HFFc6 (cell line): ENCODE measurements at places on chromosomes 4 and X. TPM values are rescaled to one million over a fixed set of nuclear protein-coding genes. Genes with fewer than 3 reads are reported as not detected.

GRCh38 chrX:128650326-128650725, 598.1 kb upstream of the ACTRT1 start:
- H3K4me3 ChIP-seq = no peak overlapping the region
- DNase-seq = no peak
- H3K36me3 ChIP-seq = no peaks in the 10 kb centered on the region
- H3K27me3 ChIP-seq = peaks cover 1% of the 10 kb centered on the region; the same call in 1 of the 2 replicates

DNA sequence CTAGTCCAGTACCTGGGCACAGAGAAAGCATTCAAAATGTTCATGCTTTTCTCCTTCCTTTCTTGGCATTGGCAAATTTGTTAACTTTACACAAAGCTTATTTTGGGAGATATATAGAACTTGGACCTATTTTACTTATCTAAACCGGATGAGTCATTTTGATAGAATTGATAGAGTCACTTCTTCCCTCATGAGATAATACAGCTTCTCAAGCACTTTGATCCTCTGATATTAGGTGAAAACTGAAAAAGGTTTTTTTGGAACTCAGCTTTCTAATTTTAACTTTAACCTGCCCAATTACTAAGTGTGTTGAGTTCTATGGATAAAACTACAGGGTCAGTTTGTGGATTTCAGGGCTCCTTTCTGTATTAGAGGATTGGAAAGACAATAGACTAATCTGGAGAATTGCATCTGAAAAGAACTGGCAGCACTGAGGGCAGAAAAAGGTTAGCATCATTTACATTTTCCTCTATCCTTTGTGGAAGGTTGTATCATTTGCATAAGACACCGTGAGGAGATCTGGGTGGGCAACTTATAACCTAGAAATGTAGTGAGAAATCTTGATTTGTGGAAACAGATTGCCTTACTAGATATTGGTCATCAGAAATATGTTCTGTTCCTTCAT, 2.4 kb downstream of the WDR44 start:
- no peak for DNase-seq
- peak overlapping the region; percentile 98 for H3K4me3 ChIP-seq
- no peaks in the 10 kb centered on the region for H3K27me3 ChIP-seq
- no peaks in the 10 kb centered on the region for H3K36me3 ChIP-seq
- H3K27ac ChIP-seq = peak overlapping the region; percentile 94

- H3K27me3 ChIP-seq = peaks cover 2% of the 10 kb centered on the region
- peaks cover 18% of the 10 kb centered on the region for H3K4me1 ChIP-seq
- H3K36me3 ChIP-seq = peaks cover 52% of the 10 kb centered on the region
- H3K27ac ChIP-seq = peak overlapping the region; percentile 53
- H3K4me3 ChIP-seq = peak overlapping the region; percentile 22; the same call in 1 of the 2 replicates
Measured at GRCh38 chr4:183284258-183284785, 35.8 kb downstream of the CLDN22 start.

GRCh38 chr4:185718578-185719499, 93.2 kb downstream of the SORBS2 start:
- H3K4me3 ChIP-seq = no peak overlapping the region
- peaks cover 12% of the 10 kb centered on the region; the same call in 1 of the 2 replicates for H3K27me3 ChIP-seq
- H3K4me1 ChIP-seq = no peaks in the 10 kb centered on the region

GRCh38 chr4:188905248-188905647, 766.0 kb downstream of the TRIML1 start:
- DNase-seq = no peak
- H3K4me1 ChIP-seq = peaks cover 5% of the 10 kb centered on the region; the same call in 1 of the 2 replicates
- no peak overlapping the region for H3K27ac ChIP-seq
- H3K27me3 ChIP-seq = no peaks in the 10 kb centered on the region; the same call in 1 of the 2 replicates
- H3K36me3 ChIP-seq = no peaks in the 10 kb centered on the region
- H3K4me3 ChIP-seq = no peak overlapping the region

DNA sequence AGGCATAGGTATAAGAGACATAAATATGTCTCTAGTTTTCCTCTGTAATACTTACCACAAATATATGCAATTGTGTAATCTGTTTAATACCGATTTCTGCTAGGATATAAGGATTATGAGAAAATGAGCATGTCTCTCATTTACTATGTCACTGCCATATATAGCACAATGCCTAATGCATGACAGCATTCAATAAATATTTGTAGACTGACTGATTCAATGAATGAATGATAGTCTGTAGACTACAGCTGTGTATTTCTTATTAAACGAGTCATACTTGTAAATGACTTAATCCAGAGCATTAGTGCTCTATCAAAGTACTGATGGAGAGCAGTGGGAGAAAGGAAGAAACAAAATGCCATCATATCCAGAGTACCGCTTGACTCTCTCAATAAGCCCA, 175.6 kb downstream of the PPP3CA start:
- no peaks in the 10 kb centered on the region for H3K36me3 ChIP-seq
- peak; percentile 44 for DNase-seq
- H3K27me3 ChIP-seq = no peaks in the 10 kb centered on the region

DNA sequence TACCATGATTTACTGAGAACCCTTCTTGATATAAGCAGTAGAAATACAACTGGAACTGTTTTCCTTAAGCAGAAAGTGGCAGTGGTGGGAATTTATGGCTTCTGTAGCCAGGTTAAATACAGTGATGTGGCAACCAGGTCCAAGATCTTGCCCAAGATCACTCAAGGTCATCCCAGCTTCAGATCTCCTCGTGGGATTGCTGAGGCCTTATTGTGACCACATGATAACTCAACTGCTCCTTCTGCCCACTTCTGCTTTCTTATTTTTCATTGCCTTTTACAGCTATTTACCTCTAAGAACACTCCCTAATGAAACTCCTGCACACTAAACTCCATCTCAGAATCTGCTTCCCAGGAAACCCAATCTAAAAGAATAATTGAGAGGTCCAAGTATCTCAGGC, 12.4 kb upstream of the CYBB start:
- no peaks in the 10 kb centered on the region for H3K4me1 ChIP-seq
- no peak for DNase-seq
- H3K27ac ChIP-seq = no peak overlapping the region
- H3K4me3 ChIP-seq = no peak overlapping the region
- no peaks in the 10 kb centered on the region for H3K36me3 ChIP-seq

ITGB1BP2 gene
- total RNA-seq = 0.48 to 0.64 TPM (median 0.50 TPM) in 3 replicates

DNA sequence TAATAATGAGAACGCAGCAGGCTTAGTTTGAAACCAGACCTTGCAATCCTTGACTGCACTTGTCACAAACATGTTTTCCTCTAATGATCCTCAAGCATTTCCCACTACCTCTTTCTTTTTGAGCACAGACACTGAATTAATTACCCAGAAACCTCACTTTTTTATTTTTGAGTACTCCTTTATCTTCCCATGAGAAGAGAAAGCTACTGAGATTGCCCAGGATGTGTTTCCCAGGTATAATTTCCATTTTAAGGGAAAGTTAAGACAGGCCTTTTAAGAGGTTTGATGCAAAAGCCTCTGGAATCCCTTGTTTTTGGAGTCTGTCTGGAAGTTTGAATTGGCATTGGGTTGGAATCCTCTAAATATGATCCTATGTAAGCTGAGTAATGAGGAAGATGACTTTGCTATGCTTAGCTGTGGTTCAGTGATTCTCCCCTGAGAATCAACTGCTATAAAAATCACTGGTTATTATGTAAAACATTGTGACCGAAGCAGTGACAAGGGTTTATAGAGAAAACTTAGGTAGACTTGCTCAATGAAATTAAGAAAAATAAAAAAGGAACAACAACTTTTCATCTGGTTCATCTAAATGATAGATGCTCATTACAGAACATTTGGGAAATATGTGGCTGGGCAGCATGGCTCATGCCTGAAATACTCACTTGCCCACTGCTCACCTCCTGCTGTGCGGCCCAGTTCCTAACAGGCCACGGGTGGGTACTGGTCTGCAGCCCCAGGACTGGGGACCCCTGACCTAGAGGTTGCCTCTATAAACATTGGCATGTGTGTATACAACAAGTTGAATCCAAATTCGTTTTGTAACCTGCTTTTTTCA, 10.8 kb upstream of the RHOH start:
- peak overlapping the region; percentile 58 for H3K27ac ChIP-seq
- H3K27me3 ChIP-seq = peaks cover 8% of the 10 kb centered on the region; the same call in 1 of the 2 replicates
- H3K4me3 ChIP-seq = no peak overlapping the region
- H3K4me1 ChIP-seq = peaks cover 29% of the 10 kb centered on the region

GRCh38 chr4:24849756-24850155, 54.4 kb downstream of the SOD3 start:
- peaks cover 57% of the 10 kb centered on the region for H3K4me1 ChIP-seq
- no peaks in the 10 kb centered on the region; the same call in 1 of the 2 replicates for H3K27me3 ChIP-seq
- H3K36me3 ChIP-seq = peaks cover 1% of the 10 kb centered on the region; the same call in 1 of the 2 replicates
- peak overlapping the region; percentile 85 for H3K27ac ChIP-seq
- H3K4me3 ChIP-seq = peak overlapping the region; percentile 49

- peak; percentile 67 for DNase-seq
- H3K27me3 ChIP-seq = no peaks in the 10 kb centered on the region
- peaks cover 9% of the 10 kb centered on the region for H3K36me3 ChIP-seq
- 0 out of 2 replicates have a peak overlapping the region, but pooled peaks have one; percentile 29 for H3K4me3 ChIP-seq
- H3K27ac ChIP-seq = no peak overlapping the region
- H3K4me1 ChIP-seq = peaks cover 18% of the 10 kb centered on the region
Measured at GRCh38 chr4:78529569-78530209, 21.9 kb upstream of the ANXA3 start.

LYAR gene
- total RNA-seq = 11.7 to 18.3 TPM (median 15.4 TPM) in 3 replicates

DNA sequence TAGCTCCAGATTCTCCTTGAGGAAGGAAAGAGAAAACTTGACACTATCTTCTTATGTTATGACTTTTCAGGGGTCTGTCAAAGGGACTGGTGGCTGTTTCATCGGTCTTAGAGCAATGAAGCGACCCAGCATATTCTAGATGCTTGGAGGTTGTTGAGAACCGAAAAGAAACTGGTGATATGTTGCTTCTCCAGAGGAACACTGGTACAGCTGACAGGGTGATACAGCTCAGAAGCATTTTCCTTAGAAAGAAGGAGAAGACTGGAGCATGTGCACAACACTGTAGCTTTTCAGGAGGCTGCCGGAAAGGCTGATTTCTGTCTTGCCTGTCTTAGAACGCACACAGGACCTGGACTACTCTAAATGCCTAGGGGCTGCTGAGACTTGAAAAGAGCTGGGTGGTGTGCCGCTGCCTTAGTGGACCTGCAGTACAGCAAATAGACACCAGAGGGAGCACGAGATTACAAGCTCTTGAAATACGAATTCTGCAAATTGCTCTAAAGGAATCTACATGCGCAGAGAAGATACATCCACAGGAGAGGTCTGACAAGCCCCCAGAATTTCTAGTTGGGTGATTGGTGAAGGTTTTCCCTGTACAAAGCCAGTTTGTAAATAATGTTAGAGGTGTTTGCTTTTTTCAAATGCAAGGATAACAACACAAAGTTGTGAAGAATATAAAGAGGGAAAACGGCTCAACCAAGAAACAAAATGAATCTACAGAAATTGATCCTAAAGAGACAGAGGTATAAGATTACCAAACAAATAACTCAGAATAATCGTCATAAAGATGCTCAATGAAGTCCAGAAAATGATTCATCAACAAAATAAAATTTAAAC, 223.1 kb upstream of the DMD start:
- H3K36me3 ChIP-seq = no peaks in the 10 kb centered on the region
- H3K4me1 ChIP-seq = no peaks in the 10 kb centered on the region
- H3K27me3 ChIP-seq = no peaks in the 10 kb centered on the region
- H3K27ac ChIP-seq = no peak overlapping the region

DNA sequence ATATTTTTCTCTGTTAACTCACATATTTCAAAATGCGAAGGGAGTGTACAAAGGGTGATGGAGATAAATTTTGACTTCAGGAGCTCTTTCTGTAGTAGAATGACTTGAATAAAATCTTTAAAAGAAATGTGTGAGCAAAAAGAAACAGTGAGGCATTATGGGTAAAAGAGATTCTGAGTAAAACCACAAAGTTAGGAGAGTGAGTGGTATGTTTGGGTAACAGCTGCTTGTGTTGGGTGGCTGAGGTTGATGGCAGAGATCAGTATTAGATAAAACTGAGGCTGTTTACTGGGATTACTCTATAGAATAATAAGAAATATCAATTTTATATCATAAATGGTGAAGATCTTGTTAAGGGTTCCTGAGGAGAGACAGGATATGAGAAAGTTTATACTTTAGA, 434.2 kb upstream of the AMOT start:
- no peak overlapping the region for H3K4me3 ChIP-seq
- H3K27ac ChIP-seq = no peak overlapping the region
- no peaks in the 10 kb centered on the region for H3K27me3 ChIP-seq

NUDT6 gene
- 1.5 to 3.7 TPM (median 3.2 TPM) in 3 replicates for total RNA-seq
